Stimulated activated CD4-positive, alpha-beta T cell treated with anti-CD3 and anti-CD28 coated beads, Interleukin-1b, Interleukin-23, amount 100 ng/mL, for 1 hour (primary cell): ENCODE measurements at places on chromosomes 6 and 20.

GRCh38 chr20:50222309-50223038 lies 31.8 kb downstream of the CEBPB start:
- DNase-seq = no peak

- no peak for DNase-seq
Measured at GRCh38 chr20:64250027-64250426, 5.5 kb upstream of the PCMTD2 start.

DNA sequence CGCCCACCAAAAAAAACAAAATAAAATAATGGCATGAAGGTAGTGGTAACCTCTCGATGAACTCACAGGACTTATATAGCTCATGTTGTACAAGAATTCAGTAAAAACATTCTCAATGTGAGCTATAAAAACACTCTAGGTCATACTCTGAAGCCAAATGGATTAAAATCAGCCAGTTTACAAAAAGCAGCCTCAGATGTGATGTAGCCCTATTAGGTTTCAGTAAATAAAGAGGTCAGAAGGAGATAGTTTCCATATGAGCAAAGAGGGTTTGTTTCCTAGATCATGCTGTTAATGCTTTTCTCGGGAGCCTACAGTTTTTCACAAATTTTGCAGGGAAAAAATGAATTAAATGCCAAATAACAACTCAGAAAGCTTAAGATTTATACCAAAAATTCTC lies 319.5 kb upstream of the HSF2 start:
- DNase-seq = no peak

DNA sequence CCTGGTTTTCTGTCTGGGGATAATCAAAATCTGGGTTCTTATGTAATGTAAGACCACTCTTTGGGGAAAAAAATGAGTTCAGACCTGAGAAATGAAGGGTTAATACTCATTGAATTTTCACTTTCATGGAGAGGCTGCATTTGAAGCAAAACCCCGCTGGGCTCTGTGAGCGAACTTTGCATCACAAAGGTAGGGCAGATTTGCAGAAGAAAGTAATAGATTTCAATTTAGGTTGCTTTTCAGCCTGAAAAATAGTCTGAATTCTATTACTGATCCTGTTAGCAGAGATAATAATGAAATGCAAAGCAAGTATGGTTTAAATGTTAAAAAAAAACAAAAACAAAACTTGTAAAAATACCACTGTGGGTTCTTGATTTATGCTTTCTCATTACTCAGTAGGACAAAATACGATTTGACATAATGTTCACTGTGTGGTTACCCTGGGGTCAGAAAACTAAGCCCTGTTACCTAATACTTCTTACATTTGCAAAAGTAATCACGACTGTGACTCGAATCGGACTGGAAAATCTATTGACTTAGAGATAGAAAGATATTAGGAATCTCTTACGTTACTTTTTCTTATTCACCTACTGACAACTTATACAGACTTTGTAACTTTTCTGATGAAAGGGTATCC lies 72.2 kb downstream of the UST start:
- no peak for DNase-seq
